Inflammatory macrophage treated with lipopolysaccharide for 1 hour (primary cell): ENCODE measurements at places on chromosomes 16 and 17.

DNA sequence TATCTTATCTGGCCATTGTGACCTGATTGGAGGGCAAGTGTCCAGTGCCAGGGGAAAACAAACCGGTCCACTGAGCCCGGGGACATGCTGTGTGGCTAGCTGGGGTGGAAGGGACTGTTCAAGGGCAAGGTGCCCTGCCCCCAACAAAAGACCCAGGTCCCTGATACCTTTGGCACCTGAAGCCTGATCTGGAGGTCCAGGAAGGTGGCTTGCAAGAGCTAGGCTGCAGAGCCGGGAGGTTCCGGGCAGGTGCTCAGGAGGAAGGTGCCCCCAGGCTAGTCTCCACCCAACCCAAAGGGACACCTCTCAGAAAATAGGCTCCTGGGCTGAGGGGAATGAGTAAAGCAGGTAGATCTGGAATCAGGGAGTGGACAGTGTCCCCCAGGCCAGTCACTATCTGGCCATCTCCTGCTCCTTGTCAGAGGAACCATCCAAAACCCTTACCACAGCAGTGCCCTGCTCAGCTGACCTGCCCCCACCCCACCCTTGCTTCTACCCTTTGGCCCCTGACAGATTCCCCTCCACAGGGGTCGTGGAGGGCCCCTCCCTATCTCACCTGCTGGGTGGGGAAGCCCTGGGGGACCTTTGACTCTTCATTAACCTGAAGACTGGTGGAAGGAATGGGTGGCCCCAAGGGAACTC is 6.2 kb downstream of the NAT9 start:
- no peak for DNase-seq

- DNase-seq, result no peak
Observed at GRCh38 chr16:86614699-86615098, 36.4 kb downstream of the FOXL1 start.

GRCh38 chr17:7523033-7523432 is 25.8 kb upstream of the TNFSF12 start:
- DNase-seq, result peak; percentile 62

DNA sequence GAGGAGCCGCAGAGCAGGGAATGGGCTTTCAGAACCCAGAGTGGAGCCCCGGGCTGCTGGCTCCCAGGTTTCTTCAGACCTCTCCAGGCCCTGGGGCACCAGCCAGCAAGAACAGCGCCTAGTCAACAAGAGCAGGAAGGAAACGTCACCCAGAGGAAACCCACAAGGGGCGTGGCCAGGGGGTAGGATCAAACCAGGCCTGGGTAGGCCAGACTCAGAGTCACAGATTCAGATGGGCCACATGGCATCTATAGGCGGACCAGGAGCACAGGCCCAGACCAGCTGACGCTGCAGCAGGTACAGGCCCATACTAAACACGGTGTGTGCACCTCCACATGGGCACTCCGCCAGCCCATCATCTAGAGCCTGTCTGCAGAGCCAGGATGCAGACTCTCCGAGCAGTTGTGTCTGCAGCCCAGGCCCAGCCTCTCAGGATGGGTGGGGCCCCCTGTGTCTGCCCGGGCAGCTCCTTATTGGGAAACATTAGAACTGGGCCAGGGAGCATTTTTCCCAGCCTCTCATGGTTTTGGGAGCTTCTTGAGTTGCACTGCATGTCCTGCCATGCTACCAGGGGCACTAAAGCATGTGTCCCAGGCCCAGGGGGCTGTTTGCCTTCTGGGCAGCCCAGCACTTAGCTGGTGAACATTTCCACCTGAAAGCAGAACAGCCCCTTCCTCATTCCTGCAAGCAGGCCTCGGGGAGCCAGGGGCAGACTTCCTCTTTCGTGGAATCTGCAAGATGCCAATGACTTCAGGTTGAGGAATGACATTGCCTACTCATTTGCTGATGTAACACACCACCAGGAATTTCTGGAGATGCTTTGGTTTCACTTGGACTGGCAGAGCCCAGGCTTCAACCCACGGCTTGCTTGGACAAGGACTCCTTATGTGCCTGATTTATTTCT is at the start of gene NLRP1:
Gene NLRP1, minus strand, starts transcription at position 127 of the 904 bp plus-strand sequence. CDS start 552 bp downstream, outside the sequence.
- peak; percentile 91 for DNase-seq

DNA sequence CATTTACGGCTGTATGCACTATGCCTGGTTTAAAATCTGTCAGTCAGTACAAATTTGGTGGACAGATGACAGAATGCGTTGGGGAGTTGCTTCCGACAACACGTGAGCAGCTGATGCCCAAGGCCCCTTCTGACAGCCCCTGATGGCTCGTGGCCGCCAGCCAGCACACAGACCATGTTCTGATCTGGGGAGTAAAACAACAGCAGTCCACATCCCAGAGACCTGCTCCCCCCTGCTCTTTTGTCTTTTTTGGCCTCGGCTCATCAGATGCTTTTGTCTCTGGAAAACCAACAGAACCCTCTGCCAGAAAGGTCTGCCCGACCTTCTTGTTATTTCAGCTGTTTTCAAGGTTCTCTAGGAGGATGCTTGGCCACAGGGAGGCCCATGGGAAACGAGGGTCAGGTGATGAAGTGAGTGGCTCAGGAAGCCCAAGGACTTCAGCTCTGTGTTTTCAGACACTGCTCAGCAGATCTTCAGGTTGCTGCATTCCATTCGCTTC is 10.8 kb downstream of the ARSG start:
- no peak for DNase-seq

- DNase-seq, result no peak
Observed at GRCh38 chr17:57881783-57882351, 32.0 kb upstream of the MRPS23 start.

- no peak for DNase-seq
Observed at GRCh38 chr17:72496461-72496860, 375.6 kb downstream of the SOX9 start.

- DNase-seq, result no peak
Observed at GRCh38 chr17:15947976-15948752, 3.2 kb downstream of the ADORA2B start.

GRCh38 chr16:69724981-69725479 is 1.3 kb downstream of the NQO1 start:
- peak; percentile 55 for DNase-seq

DNA sequence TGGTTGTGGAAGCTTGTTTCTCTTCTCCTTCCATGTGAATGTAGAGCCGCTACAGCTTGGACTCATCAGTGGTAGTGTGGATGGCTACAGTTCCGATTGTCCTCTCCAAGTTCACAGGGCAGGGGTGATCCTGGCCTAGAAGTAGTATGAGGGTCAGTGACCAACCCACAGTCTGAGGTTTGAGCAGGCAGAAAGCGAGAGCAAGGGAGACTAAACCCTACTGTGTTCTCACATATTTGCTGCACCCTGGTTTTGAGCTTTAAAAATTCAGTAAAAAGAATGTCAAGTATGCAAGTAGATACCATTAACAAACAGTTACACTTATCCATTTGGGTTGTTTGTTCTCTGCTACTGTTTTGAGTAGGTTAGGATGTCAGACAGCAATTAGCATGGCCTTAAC is 148.9 kb downstream of the MRTFB start:
- DNase-seq, result no peak

DNA sequence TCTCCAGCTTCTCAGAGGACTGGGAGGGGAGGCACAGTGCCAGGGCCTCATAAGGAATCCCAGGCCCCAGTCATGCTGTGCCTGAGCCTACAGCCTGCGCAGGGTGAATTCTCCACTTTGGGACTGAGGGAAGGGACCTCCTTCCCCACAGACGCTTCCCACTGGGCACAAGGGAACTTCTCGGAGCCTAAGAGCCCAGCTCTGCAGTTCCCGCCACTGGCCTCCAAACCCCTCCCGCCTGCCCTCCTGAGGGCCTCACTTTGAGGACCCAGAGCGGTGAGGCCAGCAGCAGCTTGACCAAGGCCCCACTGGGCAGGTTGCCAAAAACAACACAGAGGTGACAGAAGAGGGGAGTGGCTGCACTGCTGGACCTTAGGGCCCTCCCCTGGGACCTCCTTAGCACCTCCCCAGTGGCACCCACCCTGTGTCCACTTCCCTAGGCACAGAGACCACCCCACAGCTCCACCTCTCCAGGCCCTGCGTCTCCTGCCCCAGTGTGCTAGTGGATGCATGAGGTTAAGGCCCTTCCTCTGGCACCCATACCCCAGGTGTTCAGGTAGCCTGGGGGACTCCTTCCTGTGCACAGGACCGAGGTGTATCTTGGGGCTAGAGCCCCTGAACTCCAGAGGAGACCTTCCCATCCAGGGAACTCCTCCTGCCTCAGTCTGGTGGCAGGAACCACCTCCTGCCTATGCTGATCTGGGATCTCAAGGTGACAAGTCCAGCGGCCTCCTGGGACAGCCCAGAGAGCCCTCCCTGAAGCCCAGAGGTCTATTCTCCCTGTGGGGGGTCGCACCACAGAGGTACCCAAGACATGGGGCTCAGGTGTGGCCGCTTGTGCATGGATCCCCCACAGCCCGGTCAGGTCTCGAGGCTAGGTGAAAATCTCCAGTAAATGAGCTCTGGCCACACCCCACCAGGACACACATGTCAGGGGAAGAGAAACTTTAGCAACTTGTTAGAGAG is 3.4 kb downstream of the CASKIN2 start:
- DNase-seq, result no peak

DNA sequence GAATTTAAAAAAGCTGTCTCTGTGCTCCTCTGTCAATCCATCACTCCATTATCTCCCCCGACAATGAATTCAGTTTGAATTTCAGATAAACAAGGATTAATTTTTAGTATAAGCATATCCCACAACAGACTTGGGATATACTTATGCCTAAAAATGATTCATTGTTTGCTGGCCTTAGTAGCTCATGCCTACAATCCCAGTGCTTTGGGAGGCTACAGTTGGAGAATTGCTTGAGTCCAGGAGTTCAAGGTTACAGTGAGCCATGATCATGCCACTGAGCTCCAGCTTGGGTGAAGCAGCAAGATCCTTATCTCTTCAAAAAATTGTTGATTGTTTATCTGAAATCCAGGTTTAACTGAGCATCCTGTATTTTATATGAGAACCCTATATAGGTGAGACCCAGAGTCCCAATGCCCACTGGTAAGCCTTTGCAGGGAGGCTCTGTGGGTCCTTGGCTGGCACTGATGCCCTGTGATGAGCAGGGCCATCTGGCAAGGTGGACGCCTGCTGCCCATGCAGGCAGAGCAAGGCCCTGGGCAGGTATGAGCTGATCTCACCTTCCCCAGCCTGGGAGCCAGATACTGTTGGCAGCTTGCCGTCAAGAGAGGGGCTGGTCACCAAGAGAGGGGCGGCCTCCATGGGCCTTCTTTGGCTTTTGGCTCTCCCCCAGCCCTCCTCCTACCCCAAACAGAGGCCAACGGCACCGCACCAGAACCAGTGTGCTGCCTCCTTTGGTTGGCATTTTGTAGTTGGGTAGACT is 158.7 kb downstream of the SEC14L1 start:
- DNase-seq, result no peak

DNA sequence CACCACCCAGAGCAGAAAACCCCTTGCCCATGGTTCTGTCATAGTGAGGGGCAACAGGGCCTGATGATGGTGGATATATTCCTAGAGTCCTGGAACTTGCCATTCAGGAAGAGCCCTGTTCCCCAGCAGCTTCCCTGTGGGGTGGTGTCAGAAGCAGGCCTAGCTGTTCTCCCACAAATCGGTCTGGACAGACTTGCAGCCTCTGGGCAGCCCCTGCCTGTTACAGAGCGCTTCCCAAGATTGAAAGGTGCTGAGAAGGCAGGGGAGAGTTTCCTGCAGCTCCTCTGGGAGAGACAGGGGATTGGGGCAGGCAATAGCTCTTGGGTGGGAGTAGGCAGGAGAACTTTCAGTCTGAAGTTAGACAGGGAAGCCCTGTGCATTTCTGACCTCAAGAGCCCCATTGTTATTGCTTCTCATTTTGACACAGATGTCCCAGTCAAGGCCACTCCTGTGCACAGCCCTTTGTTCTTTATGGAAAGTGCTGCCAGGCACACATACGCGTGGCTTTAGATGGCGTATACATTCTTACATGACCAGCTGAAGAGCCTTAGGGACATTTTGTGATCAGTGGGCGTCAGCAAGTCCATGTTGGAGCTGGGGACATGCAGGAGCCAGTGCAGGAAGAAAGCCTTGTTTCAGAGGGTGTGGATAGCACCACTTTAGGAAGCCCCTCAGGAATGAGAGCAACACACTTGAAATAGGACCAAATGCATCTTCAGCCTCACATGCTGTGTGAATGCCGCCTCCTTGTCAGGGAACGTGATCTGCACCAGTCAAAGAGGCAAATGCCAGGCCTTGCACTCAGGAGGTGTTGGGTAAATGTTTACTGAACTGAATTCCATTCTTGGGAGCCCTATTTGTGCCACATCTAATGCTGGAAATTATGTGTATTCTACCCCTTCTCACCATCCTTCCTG is 67.5 kb downstream of the GNAO1 start:
- no peak for DNase-seq

- peak; percentile 93 for DNase-seq
Observed at GRCh38 chr17:68566442-68566738, 34.8 kb downstream of the FAM20A start.

- DNase-seq, result peak; percentile 20
Observed at GRCh38 chr17:30433514-30433913, 43.7 kb upstream of the GOSR1 start.

GRCh38 chr16:57382535-57383275 is 10.4 kb downstream of the CX3CL1 start:
- no peak for DNase-seq

DNA sequence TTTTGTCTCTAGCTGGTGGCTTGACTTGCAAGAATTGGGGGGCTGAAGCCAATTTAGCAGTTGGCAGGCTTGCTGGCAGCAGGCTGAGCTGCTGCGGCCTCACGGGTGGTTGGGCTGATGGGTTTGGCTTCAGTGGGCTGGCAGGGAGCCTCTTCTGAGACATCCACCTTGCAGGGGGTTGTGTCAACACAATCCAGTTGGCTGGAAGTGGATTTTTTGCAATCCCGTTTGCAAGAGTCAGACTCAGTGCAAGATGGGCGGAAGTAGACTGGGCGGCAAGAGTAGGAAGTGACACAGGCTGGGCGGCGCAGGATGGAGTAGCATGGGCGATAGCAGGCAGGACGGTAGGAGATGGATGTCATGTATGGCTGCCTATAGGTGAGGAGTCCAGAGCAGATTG is 1.5 kb downstream of the KRTAP16-1 start:
- peak; percentile 18 for DNase-seq

GRCh38 chr16:85567101-85567866 is 45.8 kb upstream of the GSE1 start:
- DNase-seq, result no peak

- no peak for DNase-seq
Observed at GRCh38 chr16:379183-379960, 2.4 kb downstream of the PGAP6 start.

- DNase-seq, result no peak
Observed at GRCh38 chr17:79761894-79762589, 15.9 kb upstream of the CBX2 start.

DNA sequence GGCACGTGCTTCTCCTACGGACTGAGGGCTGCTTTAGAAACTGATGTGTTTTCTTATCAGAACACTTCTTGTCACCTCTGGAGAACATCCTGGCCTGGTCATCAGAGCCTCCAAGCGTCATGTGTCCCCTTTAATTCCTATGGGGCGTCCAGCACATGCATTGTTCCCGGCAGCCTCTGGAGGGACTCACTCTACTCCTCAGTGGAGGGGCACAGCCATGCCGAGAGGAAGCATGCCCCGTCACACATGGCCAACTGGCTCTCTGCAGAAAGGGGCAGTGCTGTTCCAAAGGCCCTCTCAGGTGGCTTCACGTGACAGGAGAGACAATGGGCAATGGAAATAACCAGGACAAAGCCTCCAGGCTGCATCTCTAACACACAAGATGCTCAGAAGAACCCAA is 31.8 kb downstream of the CDRT15L2 start:
- no peak for DNase-seq

GRCh38 chr16:9885876-9886275 is 296.4 kb downstream of the GRIN2A start:
- no peak for DNase-seq
